ENCODE measurements at places on chromosomes 13 and 19. TPM values are rescaled to one million over a fixed set of nuclear protein-coding genes. Genes with fewer than 3 reads are reported as not detected.

- H3K4me1 ChIP-seq: no peaks in the 10 kb centered on the region
- no peaks in the 10 kb centered on the region for H3K36me3 ChIP-seq
- DNase-seq: no peak
Measured at GRCh38 chr19:54851353-54851752, 1.1 kb downstream of the KIR3DL2 start.

- no peak for DNase-seq
- peaks cover 29% of the 10 kb centered on the region for H3K36me3 ChIP-seq
Measured at GRCh38 chr19:14553042-14553938, 18.6 kb downstream of the NDUFB7 start.

DNA sequence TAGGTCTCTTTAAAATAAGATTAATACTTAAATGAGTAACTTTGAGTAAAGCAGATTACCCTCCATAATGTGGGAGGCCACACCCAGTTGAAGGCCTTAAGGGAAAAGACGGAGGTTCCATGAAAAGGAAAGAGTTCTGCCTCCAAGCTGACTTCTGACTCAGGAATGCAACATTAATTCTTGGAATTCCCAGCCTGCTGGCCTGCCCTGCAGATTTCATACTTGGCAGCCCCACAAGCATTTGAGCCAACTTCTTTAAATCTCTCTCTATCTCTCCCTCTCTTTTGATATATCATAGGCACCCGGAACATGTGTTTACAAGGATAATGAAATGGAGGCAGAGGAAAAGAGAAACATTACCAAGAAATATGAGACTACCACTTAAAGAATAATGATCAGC lies 902.3 kb upstream of the MIR17HG start:
- H3K27ac ChIP-seq: no peak overlapping the region
- H3K4me1 ChIP-seq: no peaks in the 10 kb centered on the region
- no peaks in the 10 kb centered on the region for H3K36me3 ChIP-seq
- no peak for DNase-seq

The LRP3 gene
- 7.5 TPM for total RNA-seq

The ZNF628 gene
- total RNA-seq: 5.7 TPM

The FBN3 gene
- not detected for total RNA-seq

The CFAP97D2 gene
- not detected for total RNA-seq

All from stomach (tissue), 19 donors.